ENCODE measurements at places on chromosomes 5 and 9.

DNA sequence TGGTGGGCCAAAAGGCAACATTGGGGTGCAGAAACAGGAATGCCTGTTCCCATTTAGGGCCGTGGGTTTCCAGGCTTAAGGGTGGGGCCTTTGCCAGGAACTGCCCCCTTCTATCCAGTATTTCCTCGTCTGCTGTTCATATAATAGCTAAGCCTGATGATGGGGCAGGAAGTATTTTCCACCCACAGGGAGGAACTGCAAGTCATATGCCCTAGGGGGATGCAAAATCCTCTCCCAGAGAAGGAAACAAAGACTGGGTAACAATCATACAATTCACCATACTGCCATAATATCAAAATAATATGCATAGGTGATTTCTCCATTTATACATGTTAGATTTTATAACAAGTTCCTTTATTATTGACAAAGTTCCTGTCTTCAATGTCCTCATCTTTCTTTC lies 20.5 kb upstream of the RPS23 start:
- DNase-seq = no peak

DNA sequence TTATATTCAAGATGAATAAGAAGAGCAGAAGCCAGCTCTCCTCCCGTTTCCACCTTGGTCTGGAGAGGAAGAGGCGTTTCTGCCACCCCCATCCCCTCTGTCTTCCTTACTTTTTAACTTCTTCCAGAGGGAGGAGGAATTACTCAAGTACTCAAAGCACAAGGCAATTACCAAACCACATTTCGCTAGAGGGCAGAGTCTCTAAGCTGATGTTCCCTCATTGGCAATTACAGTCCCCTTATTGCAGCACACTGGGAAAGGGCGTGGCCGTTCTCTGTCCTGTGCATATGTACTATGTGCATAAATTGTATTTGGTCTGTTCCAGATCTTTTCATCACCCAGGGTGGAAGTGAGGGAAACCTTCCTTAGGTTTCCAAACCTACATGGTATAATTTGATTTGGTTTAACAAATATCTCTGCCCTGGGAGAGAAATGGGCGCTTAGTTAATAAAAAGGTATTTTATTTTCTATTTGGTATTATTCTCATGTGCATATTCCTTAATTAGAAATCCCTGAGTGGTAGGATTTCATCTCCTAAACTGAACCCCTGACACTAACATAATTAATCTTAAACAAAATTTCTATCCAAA lies 29.8 kb upstream of the ALDOB start:
- DNase-seq = no peak

- no peak for DNase-seq
Measured at GRCh38 chr9:113638897-113639296, 175.4 kb downstream of the RGS3 start.

GRCh38 chr5:14749579-14750101 lies 85.1 kb downstream of the OTULIN start:
- DNase-seq = no peak

GRCh38 chr9:98565152-98566135 lies 143.3 kb downstream of the GABBR2 start:
- no peak for DNase-seq

DNA sequence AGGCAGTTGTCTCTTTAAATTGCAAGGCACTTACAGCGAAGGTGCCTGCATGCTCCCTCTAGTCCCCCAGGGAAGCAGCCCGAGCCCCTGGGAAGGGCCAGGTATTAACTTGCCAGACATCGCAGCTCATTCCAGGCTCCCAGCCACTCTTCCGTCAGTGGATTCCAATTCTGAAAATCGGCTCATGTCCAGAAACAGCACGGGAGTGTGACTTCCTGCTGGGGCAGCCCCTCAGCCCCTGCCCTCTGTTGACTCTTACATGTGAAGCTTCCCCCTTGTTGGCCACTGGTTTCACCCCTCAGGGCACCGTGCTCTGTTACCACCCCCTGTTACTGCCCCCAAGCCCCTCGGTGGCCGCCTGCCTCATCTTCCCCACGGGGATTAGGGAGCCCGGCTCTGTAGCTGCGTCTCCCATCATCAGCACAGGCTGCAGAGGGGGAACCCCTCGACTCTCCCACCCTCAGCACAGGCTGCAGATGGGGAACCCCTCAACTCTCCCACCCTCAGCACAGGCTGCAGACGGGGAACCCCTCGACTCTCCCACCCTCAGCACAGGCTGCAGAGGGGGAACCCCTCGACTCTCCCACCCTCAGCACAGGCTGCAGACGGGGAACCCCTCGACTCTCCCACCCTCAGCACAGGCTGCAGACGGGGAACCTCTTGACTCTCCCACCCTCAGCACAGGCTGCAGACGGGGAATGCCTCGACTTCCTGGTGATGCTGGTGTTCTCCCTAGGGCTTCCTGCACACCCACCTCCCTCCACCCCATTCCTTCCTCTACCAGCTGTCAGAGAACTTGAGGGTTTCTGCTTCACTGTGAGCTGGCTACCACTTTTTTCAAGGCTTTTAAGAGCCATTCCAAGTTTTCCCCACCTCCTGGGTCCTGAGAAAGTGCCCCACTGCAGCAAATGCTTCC lies 11.1 kb upstream of the CACNA1B start:
- no peak for DNase-seq

DNA sequence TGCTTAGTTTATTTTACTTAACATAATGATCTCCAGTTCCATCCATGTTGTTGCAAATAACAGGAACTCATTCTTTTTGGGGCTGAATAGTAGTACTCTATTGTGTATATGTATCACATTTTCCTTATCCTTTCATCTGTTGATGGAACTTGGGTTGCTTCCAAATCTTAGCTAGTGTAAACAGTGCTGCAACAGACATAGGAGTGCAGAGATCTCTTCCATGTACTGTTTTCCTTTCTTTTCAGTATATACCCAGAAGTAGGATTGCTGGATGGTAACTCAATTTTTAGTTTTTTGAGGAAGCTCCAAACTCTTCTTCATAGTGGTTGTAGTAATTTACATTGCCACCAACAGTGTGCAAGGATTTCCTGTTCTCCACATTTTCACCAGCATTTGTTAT lies 138.8 kb upstream of the POC5 start:
- no peak for DNase-seq

- DNase-seq = no peak
Measured at GRCh38 chr9:13915131-13915530, 398.8 kb downstream of the NFIB start.

GRCh38 chr5:178201221-178201926 lies 3.0 kb upstream of the HNRNPAB start:
- DNase-seq = no peak

- DNase-seq = no peak
Measured at GRCh38 chr9:136742591-136743391, at the start of gene LCN10. LCN10 (minus strand) TSS chr9:136742940; CDS start chr9:136742903, 37 bp downstream.

- no peak for DNase-seq
Measured at GRCh38 chr5:59722874-59723273, 170.7 kb downstream of the PDE4D start.

GRCh38 chr5:96930058-96930457 lies 5.8 kb upstream of the LNPEP start:
- DNase-seq = no peak

GRCh38 chr9:72972636-72973035 lies 19.8 kb upstream of the ALDH1A1 start:
- no peak for DNase-seq
